Right lobe of liver (tissue), 6 donors: ENCODE measurements at places on chromosomes 7 and 10. TPM values are rescaled to one million over a fixed set of nuclear protein-coding genes. Genes with fewer than 3 reads are reported as not detected.

The JAKMIP3 gene
- total RNA-seq, result 0.19 TPM

The LIPK gene
- total RNA-seq, result not detected

The ZDHHC4 gene
- total RNA-seq, result 48.5 TPM

- no peak for DNase-seq
Measured at GRCh38 chr10:84540022-84540616, 211.7 kb downstream of the CCSER2 start.

- no peak for DNase-seq
Measured at GRCh38 chr10:22454634-22455033, 109.3 kb downstream of the SPAG6 start.

- no peak for DNase-seq
Measured at GRCh38 chr10:12780634-12781601, 220.6 kb downstream of the CCDC3 start.
